ENCODE measurements at places on chromosomes 6 and 20. TPM values are rescaled to one million over a fixed set of nuclear protein-coding genes. Genes with fewer than 3 reads are reported as not detected.

DNA sequence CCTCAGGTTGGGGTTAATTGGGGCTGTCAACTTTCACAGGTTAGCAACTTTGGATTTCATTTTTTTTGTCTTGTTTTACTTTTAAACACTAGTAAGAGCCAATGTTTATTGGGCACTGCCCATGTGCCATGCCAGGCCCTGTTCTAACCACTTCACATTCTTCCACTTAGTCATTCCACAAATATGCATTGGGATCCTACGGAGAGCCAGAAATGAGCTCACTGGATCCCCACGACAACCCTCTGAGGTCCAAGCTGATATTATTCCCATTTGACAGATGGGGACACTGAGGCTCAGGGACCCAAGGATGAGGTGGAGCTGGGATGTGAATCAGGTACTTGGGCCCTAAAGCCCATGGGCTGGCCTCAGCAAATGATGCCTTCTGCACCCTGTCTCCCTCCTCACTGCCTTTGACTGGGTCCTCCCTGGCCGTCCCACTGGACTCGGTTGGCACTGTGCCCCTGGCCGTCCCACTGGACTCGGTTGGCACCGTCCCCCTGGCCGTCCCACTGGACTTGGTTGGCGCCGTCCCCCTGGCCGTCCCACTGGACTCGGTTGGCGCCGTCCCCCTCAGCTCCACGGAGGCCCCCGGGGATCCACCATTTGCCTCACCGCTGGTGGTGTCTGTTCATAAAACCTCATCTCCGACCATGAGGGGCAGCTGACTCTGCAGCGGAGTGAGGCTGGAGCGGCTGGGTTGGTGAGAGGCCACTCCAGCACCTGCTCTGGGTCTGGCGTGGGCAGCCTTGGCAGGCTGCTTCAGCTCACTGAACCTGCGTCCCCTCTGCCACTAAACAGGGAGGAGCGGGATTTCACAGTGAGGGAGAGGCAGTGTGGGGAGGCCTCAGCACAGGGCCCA, 4.8 kb upstream of the PMEPA1 start:
- no peak for DNase-seq

DDR1 gene
- 32.5 TPM for total RNA-seq

GRCh38 chr6:71079677-71080076, 122.8 kb upstream of the B3GAT2 start:
- no peak for DNase-seq

DNA sequence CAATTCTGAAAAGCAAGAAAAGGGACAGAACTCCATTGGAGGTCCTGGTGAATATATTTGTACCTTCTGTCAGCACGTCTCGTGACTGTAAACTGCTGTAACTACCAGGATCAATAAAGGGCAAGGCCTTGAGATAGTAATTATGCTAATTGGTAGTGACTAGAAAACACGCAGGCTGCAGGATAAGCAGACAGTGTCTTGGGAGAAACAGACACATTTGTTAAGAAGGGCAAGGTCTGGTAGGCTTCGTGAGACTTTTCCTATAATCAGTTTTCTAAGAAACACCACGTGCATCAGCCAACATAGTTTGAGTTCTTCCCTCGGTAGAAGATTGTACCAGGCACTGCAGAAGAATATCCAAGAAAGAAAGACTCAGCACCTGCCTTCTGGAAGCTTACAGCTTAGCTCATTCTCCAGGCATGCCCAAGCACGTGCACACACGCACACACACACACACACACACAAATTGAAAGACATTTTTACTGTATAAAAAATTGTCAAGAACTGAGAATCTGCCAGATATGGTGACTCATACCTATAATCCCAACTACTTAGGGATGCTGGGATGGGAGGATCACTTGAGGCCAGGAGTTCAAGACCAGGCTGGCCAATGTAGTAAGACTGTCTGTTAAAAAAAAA, 167.0 kb upstream of the SASH1 start:
- DNase-seq: no peak

GRCh38 chr20:44765091-44765490, 19.4 kb downstream of the KCNK15 start:
- DNase-seq: no peak

GRCh38 chr20:51542033-51542570, 417 bp downstream of the NFATC2 start:
- no peak for DNase-seq

DNA sequence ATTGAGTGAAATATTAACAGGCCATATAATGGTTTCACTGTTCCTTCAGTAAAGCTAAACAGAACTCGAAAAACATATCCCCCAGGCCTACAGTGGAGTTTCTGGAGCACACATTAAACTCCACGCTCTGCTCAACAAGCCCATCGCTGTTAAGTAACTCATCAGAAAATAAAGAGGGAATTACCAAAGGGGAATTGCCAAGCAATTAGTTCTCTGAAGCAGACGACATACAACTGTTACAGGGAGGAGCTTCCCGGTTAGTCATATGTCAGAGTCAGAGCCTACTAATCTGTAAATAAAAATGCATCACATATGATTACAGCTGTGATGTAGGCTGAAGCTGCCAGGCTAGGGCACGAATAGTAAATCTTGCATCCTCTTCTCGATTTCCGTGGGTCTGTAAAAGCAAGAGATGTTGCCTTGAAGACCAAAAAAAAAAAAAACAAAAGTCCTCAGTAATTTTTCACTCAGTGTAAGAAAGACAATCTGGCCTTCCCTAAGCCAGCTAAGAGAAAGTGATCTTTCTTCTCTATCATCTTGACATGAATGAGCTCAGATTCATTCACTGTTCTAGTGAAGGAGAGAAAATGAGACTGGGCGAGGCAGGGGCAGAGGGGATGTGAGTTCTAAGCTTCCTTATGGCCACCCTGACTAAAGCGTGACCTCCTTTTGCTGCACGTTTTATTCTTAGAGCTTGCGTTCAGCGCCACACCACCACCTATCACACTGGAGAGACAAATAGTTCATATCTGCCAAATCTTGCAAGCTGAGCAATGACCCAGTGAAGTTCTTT, 13.8 kb downstream of the ATXN1 start:
- DNase-seq: no peak

DNA sequence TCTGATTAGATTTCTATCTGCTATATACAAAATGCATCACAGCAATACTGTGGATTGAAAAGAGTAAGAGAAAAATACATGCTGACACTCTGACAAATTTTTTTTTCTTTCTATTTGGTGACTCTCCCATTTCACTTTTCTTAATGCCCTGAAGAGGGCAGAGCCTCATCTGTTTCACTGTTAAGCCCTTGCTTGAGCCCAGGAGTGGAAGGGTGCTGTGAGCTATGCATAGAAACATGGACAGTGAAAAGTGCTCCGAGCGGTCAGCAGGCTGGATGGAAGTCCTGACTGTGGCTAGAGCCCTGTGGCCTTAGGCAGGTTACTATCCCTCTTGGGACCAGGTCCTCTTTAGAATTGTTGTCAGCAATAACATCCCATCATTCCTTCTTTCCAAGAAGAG, 17.4 kb upstream of the CSE1L start:
- no peak for DNase-seq

DNA sequence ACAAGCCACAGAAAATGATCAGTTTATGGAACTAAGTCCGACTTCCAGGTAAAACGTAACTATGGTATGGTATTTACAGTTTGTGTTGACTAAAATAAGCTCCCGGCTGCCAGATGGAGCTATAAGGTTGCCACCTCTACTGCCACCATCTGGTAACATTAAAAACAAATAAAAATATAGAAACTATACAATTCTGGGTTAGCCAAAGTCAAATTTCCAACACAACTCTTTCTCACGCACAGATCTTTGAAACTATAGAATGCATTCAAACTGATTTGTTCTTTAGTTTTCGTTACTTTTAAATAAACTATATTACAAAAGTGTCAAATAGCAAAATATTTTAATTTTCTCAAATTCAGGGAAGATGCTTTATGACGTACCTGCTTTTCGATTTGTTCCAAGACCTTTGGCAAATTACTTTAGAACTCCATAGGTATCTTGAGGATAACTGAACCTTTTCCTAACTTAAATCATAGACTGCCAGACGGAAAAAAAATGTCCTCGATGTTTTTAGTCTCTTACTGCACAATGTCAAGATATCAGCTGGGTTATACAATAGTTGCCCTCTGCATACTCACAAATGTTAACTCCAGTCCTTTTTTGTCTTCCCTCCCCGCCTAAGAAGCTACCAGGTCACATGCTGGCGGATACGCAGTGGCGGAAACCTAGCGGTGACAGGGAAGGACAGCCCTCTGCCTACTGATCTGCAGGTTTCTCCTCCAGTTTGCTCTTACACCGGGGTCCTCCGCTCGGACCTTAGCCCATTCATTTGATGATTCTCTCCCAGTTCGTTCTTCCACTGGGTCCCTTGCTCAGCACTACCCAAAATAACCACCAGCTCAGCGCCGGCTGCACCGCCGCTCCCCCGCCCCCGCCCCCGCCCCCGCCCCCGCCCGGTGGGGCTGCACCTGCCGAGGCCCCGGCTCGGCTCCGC, 888 bp downstream of the SLC17A5 start:
- peak; percentile 81 for DNase-seq

AIF1 gene
- 22.1 TPM for total RNA-seq

DNA sequence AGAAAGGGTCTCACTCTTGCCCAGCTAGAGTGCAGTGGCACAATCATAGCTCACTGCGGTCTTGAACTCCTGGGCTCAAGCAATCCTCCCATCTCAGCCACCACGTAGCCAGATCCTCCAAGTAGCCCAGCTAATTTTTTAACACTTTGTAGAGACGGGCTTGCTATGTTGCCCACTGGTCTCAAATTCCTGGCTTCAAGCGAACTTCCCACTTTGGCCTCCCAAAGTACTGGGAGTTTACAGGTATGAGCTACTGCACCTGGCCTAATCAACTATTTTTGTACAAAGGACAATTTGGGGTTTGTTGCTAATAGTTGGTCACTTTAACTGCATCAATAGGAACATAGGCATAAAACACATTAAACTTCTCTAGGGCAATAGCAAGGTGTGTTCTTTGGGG, 29.9 kb upstream of the SYNCRIP start:
- DNase-seq: no peak
